Sciatic nerve (tissue), 2 donors: ENCODE measurements at places on chromosomes 7 and 10. TPM values are rescaled to one million over a fixed set of nuclear protein-coding genes. Genes with fewer than 3 reads are reported as not detected.

DNA sequence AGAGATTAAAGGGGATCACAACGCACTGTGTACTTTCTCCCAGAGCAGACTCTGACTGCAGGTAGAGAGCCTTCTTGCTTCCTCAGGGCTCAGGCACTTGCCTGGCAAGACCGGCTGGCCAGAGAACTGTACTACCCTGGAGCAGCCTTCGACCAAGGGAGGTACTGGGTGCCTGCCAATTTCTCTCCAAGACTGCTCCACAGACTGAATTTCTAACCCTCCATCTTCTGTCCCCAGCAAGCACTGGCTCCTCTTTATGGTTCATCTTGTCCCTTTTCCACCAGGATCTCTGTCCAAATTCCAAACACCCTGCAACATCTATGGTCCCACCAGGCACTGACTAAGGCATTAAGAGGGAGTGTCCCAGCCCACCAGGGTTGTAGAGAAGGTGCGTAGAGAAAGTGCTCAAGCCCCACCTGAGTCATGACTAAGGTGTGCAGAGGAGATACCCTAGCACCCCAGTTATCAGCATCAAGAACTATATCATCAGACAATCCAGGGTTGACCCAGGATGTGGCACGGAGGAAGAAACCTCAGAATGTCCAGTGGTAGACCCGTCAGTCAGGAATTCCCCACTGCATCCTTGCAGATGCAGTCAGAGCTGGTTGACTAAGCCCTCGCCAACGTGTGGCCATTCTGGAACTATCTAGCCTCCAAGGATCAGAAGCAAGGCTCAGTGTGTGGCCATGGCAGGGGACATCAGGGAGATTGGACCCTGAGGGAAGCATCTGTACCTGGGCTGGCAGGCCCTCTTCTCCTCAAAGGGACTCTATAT lies 60.9 kb upstream of the CAMK2B start:
- DNase-seq, result peak; percentile 44

DNA sequence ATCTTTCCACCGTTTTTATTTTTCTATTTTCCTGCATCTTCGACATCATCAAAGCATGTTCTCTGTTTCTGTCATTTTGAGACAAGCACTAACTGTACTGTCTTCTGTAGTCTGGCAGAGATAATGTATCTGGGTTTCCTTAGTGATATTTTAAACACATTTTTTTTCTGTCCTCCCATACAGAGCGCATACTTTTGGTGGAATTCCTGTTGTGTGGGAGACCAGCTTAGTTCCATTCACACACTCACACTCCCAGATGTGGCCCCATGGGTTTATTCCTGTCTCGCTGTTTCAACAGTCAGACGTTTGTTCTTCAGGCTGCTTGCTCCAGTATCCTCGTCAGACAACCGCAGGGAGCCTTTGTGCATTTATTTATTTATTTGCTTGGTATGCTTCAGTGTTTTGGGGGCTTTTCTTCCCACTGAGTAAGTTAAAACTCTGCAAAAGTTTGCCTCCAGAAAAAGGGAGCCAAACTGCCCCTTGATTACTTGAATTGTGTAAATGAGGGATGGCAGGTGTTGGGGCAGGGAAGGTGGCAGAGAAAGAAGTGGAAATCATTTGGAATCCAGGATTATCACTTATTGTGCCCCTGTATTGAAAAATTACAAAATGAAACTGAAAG lies 456.8 kb upstream of the KLF6 start:
- DNase-seq, result no peak

DNA sequence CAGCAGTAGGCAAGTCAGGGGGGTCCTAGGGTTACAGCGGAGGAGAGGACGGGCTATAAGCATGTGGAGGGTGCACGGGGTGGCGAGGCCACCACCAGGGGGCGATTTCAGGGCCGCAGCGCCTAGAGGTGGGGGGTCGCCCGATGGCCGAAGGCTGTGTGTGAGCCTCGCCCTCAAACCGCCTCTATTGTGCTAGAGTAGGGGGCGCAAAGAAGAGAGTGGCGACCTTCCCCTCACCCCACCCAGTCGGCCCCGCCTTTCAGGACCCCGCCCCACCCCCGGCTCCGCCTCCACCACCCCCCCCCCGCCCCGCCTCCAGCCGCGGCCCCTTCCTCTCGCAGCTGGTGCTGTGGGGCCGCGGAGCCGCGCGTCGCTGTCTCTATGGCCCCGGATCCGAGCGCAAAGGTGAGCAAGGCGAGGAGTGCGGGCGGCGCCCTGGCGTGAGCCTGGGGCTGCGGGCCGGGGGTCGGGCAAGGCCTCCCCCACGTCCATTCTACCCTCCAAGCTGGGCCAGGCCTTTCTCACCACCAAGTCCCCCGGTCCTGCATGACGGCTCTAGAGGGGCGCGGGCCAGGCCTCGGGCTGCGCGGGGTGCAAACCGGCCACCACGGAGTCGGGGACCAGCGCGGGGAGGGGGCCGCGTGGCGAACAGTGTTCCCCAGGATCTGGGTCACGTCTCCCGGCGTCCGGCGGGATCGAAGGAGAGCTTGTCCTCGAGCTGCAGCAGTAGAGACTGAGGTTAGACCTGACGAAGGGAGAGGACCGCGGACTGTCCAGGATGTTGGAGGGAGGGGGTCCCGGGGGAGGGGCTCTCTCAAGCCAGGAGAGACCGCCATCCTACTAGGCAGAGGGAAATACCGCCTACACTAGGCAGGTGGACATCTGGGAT lies at the start of gene SEMA4G:
Gene SEMA4G, plus strand, starts transcription at position 318 of the 889 bp plus-strand sequence. CDS start 3,409 bp downstream, outside the sequence.
- DNase-seq, result peak; percentile 74

DNA sequence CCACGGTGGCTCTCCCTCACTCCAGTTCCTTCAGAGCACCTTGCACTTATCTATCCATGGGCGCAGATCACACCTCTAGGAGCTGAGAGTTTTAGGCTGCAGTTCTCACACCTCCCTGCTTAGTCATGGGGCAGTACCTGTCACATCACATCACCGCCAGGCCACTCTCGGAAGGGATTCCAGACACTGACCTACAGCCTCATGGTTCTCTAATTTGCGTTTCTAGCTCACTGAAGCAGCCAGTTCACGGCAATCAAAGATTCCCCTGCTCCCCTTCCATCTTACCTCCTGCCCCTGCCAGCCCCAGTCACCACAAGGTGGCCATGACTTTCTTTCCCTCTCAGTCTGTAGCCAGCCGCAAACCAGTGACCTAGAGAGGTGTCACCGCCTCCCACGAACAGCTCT lies 34.2 kb downstream of the ADRB1 start:
- no peak for DNase-seq

The PPP1R9A gene
- 47.9 TPM for total RNA-seq

The GNAI1 gene
- 65.8 TPM for total RNA-seq

The RBP4 gene
- 42.7 TPM for total RNA-seq
